SK-MEL-5 (cell line): ENCODE measurements at places on chromosomes 2 and 18. TPM values are rescaled to one million over a fixed set of nuclear protein-coding genes. Genes with fewer than 3 reads are reported as not detected.
A peak's percentile ranks its signal among the peaks of the same experiment; 100 is the strongest.

The GPR45 gene
- 0.21 and 0.98 TPM in 2 replicates for total RNA-seq

The CLIP4 gene
- total RNA-seq = 68.7 and 73.7 TPM in 2 replicates

The CTLA4 gene
- total RNA-seq = 1.8 and 4.1 TPM in 2 replicates

The MMADHC gene
- 131 and 155 TPM in 2 replicates for total RNA-seq

- no peak for DNase-seq
These were observed 44.9 kb upstream of the SALL3 start for GRCh38 chr18:78934551-78935225.

DNA sequence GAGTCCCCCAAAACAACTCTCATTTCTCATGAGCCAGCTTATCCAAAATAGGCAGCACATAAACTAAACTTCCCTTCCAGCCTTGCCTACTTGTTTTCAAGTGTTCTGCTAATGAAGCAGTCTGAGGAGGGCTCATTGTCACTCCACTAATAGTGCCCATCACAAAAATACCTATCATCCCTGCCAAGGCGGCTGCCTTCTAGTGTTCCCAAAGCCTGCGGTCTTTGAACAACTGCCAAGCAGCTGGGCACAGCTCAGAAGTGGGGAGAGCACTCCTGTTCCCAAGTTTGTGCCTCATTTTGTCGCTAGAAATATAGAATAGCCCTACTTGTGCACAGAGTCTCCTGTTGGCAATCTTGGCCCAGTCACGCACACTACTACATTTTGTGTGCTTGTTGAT lies 50.3 kb downstream of the DTNA start:
- DNase-seq = no peak

DNA sequence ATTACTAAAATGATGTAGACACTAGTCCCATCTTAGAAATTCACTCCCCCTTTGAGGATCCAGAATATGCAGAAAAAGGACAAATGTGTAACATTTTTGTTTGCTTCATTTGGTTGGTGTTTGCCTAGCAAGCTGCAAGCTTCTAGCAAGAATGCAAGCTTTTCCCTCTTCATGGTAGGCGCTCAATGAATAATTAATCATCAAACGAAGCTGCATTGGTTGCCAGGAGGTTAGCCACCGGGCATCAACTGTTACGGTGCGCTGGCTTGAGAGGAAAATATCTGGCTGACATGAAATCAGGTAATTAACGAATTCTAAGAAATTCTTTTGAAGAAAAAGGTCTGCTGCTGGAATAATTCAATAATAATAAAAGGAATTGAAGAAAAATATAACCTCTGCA lies 341.0 kb upstream of the KYNU start:
- no peak for DNase-seq

DNA sequence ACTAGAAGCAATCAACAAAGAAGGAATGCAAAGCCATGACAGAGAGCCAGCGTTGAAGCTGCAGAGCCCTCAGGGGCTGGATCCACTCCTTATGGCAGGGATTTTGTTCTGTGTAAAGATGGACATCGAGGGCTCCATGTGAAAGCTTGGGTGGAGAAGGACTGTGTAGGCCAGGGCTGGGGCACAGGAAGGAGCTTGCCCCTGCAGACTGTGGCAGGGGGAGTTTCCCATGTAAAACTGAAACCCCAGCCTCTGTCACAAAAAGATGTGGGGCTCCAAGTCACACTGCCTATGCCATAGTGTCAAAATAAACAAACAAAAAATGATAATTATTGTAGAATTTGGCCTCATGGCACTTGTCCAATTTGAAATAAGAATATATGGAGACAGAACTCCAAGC lies 408.7 kb upstream of the HS6ST1 start:
- no peak for DNase-seq

DNA sequence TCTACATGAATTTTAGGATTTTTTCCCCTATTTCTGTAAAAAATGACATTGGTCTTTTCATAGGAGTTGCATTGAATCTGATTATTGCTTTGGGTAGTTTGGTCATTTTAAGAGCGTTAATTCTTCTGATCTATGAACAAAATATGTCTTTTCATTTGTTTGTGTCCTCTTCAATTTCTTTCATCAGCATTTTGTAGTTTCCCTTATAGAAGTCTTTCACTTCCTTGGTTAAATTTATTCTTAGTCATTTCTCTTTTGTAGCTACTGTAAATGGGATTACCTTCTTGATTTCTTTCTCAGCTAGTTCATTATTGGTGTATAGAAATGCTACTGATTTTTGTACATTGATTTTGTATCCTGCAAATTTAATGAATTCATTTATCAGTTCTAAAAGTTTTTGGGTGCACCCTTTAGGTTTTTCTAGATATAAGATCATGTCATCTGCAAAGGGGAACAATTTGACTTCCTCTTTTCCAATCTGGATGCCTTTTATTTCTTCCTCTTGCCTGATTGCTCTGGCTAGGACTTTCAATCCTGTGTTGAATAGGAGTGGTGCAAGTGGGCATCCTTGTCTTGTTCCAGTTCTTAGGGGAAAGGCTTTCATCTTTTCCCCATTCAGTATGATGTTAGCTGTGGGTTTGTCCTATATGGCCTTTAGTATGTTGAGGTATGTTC lies 36.6 kb upstream of the AAK1 start:
- no peak for DNase-seq

- DNase-seq = no peak
These were observed 75.2 kb downstream of the PLA2R1 start for GRCh38 chr2:159987181-159987580.

GRCh38 chr2:33022989-33023727 lies 76.4 kb downstream of the LTBP1 start:
- no peak for DNase-seq

DNA sequence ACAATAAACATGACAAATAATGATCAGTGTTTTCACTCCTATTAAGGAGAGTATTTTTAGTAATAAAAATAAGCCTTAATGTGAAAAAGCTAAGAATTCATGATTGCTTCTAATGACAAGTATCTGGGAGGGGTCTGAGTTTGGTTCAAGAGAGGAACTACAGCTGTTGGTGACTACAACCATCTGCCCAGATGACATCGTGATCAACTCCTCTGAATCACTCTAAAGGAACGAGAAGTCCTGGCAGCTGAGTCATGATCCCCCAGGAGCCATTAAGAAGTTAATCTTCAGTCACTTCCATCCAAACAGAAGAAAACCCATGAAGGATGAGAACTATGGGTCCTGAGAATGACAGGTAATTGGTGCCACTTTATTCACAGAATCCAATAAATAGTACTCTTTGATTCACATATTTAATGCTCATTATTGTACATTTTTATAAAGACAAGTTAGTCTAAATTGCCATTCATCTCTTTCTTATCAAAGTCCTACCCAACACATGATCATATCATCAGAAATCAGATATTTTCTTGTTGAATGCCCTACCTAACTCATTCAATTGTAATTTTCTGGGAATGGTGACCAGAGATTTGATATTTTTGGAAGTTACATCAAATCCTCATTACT lies 6.8 kb downstream of the TFPI start:
- DNase-seq = peak; percentile 52

DNA sequence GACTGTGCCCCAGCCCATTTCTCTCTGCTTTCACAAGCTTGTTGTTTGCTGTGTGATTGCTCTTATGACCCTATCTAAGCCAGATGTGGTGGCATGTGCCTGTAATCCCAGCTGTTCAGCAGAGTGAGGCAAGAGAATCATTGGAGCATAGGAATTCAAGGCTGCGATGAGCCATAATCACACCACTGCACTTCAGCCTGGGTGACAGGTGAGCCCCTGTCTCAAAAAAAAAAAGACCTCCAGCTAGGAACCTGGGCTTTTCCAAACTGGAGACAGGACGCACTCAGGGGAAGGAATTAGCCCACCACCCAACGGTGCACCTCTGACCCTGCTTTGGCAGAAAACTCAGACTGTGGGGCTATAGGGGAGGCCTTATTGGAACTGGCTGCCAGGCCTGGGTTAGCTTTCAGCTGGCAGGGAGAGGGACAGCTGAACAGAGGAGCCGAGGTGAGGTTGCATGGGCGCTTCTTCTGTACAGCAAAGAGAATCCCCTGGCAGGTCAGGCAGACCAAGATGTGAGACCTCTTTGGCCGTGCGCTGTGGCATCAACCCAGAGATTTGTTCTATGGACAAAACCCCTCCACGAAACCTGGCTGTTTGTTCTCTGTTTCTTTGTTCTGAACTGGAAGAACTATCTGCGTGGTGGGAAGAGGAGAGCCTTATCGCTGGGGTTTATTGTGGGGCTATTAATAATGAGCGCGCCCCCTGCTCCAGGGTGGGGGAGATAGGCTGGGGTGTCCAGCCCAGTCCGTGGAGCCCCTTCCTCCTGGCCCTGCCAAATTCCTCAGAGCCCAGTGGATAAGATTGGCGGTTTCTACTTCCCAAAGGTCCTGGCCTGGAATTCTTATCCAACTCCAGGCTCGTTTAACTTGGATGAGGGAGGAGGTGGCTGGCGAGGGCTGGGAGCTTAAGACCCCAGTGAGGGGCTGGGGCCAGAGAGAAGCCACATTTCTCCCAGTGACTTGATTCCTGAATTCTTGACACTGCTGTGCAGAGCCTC lies 38.8 kb upstream of the SMAD7 start:
- DNase-seq = no peak

DNA sequence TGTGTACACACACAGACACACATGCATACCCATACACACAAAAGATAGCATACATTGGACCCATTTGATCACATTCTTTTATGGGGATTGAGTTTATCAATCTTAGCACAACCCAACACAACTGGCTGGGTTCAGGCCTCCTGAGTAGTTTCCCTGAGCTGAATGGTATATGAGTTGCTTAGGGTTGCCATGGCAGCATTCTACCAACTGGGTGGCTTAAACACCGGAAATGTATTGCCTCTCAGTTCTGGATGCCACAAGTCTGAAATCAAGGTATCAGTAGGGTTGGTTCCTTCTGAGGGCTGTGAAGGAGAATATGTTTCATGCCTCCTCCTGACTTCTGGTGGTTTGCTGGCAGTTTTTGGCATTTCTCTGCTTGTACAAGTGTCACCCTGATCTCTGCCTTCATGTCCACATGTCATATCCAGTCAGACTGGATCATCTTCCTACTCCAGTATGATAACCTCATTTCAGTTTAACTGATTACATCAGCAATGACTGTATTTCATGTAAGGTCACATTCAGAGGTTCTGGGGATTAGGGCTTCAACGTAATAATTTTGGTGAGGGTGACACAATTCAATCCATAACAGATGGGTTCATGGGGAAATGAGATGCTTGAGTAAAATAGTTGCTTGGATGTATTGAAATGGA lies 212.7 kb downstream of the KCNE4 start:
- DNase-seq = no peak

DNA sequence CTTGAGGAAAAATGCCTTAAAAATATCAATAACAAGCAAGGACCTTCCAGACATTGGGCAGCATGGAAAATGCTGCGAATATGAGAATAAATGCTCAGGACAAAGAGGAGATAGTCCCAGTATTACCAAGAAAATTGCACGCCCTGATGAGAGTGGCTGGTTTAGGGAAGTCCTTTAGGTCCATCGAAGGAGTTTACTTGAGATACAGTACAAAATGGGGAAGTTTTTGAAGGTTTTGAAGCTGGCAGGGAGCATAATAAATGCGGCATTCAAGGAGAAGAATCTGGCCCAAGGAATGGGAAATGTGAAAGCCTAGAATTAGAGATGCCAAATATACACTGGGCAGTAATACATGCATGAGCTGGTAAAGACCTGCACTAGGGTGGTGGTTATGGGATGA lies 90.2 kb upstream of the SPATS2L start:
- no peak for DNase-seq

- no peak for DNase-seq
These were observed 1027.2 kb upstream of the ACVR2A start for GRCh38 chr2:146817613-146818012.

- no peak for DNase-seq
These were observed 37.4 kb upstream of the GPC1 start for GRCh38 chr2:240397924-240398645.

DNA sequence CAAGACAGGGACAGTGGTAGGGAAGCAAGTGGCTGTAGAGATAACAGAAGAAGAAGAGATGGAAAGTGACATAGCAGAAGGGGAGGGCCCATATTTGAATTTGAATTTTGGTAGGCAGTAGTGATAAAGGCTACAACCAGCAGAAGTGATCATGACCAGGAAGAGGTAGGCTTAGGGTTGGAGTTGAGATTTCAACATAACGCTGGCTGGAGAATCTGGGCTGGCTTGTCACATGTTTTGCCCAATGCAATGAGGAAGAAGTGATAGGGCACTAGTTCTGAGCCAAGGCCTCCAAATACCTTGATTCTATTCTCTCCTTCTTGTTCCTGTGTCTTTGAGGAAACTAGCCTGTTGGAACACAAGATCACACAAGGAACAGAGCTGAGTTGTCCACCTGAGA lies 69.4 kb downstream of the SCG2 start:
- no peak for DNase-seq

DNA sequence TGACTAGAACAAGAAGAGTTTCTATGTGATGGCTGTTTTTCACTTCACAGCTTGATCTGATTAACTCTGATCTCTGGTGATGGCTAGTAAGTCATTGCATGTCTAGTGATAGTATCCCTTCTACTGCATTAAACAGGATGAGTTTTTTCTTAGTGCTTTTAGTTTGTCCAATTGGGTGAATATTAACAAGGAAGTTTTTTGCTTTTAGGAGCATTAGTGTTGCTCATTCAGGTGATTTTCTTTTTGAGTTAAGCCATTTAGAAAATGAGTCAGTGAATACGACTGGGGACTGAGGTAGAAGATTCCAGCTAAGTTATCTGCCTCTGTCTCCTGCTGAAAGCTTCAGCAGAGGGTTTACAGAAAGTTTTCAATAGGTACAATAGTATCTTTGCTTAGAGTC lies 306.7 kb downstream of the PIK3C3 start:
- DNase-seq = no peak

GRCh38 chr18:48036226-48036625 lies 105.8 kb upstream of the SMAD2 start:
- no peak for DNase-seq

- no peak for DNase-seq
These were observed 4.6 kb downstream of the LAMA3 start for GRCh38 chr18:23693846-23694245.

DNA sequence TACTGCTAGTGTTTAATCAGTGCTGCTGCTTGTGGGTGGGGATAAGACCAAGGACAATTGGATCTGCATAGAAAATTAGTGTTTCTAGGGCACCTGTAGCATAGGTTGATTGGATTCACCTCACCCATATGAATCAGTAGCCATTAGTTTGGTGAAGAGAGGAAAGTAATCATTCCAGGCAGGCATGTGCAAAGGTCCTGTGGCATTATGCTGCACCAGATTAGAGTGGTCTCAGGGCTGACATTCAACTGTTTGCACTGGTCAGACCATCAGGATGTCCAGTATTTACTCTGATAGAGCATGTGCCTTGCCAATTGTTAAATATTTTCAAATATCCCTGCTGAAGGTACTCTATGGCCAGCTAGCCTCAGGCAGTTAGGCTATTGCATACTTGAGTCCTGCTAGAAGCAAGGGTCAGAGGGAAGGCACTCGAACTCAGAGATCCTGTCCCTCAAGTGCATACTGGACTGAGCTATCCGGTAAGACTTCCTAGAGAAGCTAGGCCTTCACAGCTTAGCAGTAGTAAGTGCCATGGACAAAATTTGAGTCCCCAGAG lies 64.7 kb downstream of the SKA1 start:
- no peak for DNase-seq

DNA sequence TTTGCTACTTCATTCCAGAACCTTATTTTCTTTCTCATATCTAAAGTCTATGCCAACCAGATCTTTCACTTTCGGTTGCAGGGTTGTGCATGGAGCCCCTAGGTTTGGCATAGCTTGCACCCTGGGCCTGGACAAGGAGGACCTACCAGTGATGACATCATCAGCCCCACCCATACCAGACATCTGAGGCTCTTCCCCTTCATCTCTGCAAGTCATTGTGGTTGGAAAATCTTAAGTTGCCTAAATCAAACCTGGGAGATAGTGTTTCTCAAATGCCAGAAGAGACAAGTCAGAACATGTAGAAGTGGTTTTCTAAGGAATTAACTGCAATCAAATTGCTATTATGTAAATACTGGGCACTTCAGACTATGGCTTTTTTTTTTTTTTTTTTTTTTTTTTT lies 363.3 kb downstream of the ZNF516 start:
- DNase-seq = no peak
